ENCODE measurements at places on chromosomes 12 and 14. TPM values are rescaled to one million over a fixed set of nuclear protein-coding genes. Genes with fewer than 3 reads are reported as not detected.

GRCh38 chr12:64666054-64666914, 56.0 kb downstream of the RASSF3 start:
- DNase-seq = no peak

- no peak for DNase-seq
Observed at GRCh38 chr14:92633724-92634123, 114.7 kb downstream of the LGMN start.

DNA sequence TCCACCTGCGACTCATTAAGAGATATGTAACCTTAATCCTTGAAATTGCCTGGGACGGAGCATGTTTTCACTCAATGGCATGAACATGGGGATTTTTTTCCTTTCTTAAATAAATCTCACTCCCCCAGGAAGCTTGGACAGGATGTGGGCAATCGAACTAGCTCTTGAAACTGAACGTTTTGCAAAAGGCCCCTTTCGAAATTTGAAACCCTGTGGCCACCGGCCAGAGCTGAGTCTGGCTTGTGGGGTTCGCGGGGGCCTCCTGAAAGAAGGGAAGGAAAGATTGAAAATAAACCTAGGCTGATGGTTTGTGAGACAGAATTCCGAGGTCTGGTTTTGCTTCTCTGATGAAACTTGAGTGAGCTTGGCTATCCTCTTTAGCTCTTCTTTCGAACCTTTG, 101.4 kb upstream of the RTL1 start:
- DNase-seq = no peak

DNA sequence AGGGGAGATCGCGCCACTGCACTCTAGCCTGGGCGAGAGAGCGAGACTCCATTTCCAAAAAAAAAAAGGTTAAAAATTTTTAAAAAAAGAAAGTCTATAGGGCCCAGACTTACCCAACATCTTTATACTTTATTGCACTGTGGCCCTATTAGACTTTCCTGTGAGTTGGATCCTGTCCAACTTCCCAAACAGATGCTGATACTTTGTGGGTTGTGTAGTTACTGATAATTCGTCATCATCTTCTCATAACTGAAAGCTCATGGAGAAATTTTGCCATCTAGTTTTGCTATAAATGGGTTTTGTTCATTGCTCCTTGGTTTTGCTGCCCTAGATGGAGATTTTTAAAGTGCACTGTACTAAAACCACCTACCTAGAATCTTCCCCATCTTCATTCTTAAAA, 31.1 kb downstream of the APOBEC1 start:
- no peak for DNase-seq

- peak; percentile 83 for DNase-seq
Observed at GRCh38 chr14:20332788-20333493, at the start of gene CCNB1IP1. TSS of gene CCNB1IP1 (minus strand) at chr14:20333279. CDS start at chr14:20316523, 16,756 bp downstream.

GRCh38 chr14:68784226-68784910, 8.5 kb downstream of the ZFP36L1 start:
- peak; percentile 50 for DNase-seq

DNA sequence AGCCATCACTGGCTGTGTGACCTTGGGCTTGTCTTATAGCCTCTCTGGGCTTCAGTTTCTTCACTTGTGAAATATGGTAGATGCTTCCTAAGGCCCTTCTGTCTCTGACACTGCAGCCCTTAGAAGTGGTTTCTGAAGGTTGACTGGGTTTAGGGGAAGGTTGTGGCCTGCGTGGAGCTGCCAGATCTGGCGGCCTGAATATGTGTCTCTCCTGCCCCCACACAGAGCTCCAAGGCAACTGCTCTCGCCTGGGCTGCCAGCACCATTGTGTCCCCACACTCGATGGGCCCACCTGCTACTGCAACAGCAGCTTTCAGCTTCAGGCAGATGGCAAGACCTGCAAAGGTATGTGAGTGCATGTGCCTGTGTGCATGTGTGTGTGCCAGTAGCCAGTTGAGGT, 4.0 kb downstream of the LRP1-AS start:
- no peak for DNase-seq

GRCh38 chr12:44247588-44247987, 411.7 kb downstream of the TMEM117 start:
- no peak for DNase-seq

- no peak for DNase-seq
Observed at GRCh38 chr12:6336079-6336888, 5.6 kb downstream of the TNFRSF1A start.

- DNase-seq = no peak
Observed at GRCh38 chr12:115109863-115110262, 425.9 kb upstream of the TBX3 start.

GRCh38 chr12:32809196-32809595, 53.5 kb upstream of the YARS2 start:
- DNase-seq = no peak

DNA sequence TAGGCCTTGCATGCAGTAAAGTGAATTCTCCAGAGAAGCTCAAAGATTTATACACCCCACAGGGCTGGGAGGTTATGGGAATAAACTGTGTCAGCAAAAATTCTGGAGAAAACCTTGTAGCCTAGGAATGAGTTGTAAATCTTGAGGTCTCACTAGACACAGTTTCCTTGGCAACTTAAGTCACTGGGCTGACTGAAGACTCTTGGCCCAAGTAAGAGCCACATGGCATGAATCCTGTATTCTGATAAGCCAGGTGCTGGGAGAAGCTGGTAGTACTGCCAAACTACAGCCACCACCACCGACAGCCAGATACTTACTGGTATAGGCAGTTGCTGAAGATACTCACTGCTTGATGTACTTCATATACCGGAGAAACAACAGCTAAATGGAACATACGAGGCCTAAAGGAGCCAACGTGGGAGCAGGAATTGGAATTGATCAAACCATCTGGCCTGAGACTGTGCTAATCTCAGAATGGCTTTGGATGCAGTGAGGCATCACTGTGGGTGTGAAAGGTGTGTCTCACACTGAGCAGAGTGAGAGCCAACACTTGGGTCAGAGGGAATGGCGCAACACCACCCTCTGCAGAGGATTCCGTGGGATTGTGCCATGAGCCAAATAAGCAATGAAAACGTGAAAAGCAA, 102.8 kb upstream of the TMCC3 start:
- no peak for DNase-seq

GRCh38 chr14:95520346-95520745, 3.9 kb upstream of the SYNE3 start:
- DNase-seq = peak; percentile 61

DNA sequence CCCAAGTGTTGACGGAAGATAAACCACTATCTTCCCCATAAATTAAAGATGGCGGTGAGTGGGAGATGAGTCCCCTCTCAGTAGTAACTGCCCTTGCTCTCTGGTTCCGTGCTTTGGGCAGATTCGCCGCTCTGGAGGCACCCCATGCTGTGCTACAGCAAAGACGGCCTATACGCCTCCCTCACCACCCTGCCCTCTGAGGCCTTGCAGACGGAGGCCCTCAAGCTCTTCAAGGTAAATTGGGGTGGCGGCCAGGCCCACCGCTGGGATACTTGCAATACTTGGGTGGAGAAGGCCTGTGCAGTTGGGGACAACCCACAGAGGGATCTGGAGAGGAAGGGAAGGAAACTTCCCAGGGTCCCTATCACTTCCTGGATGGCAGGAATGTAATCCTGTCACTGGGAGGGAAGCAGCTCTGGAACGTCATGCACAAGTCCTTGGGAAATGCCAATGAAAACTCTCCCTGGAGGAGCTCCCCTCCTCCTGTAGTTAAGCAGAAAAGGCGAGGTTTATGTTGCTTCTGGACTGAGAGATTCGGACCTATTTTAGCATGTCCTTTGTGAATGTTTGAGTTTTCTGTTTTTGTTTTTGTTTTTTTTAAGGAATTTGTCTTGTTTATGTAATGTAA, 22.8 kb downstream of the PIGH start:
- DNase-seq = no peak

DNA sequence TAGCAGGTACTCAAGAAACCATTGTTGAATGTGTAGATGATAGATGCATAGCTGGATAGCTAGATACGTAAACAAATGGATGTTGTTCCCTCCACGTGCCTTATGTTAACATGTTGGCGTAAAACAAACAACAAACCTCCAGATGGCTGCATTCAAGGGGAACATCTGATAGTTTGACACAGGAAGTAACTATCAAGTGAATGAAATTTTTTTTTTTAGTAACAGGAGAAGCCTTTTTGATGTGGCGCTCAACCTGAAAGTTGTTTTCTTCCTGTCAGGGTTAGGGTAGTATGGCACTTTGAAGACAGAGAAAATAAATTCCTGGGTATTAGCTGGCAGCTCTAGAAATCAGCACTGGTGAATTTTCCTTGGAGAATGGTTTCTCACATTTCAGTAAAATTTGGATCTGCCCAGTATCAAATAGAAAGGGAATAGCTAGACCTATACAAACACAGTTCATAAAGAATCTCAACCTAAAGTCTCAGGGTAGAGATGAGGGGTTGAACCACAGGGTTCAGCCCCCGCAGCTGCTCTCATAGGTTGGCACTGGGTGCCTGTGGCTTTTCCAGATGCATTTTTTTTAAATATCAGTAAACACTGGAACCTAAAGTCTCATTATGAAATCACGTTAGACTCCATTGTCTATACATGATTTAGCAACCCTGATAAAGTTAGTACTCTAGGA, 18.8 kb upstream of the RAP1B start:
- peak; percentile 70 for DNase-seq

DNA sequence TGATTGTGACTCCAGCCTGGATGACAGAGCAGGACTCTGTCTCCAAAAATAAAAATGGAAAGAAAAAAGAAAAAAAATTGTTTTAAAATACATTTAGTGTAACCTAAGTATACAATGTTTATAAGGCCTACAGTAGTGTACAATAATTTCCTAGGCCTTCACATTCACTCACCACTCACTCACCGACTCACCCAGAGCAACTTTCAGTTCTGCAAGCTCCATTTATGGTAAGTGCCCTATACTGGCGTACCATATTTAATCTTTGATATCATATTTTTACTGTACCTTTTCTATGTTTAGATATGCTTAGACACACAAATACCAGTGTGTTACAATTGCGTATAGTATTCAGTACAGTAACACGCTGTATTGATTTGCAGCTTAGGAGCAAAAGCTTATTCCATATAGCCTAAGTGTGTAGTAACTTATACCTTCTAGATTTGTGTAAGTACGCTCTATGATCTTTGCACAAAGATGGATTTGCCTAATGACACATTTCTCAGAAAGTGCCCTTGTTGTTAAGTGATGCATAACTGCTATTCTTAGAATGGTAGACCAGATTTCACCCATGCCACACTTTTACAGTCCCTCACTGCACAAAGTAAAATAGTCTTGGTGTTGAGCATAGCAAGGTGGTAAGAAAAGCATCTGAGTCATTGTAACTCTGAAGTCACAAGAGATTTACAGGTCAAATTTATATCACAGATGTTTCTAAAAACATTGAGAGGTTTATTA, 151.9 kb downstream of the LRRK2 start:
- DNase-seq = no peak

DNA sequence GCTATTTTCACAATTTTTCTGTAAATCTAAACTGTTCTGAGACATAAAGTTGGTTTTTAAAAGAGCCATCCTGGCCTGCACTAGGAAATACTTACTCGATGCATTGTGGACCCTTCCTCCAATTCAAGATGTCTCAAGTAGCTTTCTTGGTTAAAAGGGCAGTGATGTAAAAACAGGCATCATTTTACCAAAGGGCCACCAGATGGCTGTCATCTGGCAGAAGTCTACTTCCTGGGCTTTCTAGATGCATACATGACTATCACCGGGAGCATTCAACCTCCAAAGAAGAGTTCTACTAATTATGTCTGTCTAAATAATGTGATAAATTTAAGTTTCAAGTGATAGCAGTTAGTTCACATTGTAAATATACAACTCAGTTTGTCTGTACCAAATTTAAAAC, 96.8 kb upstream of the FRMD6 start:
- DNase-seq = no peak

GRCh38 chr12:40248034-40248433, 23.2 kb downstream of the LRRK2 start:
- no peak for DNase-seq

DNA sequence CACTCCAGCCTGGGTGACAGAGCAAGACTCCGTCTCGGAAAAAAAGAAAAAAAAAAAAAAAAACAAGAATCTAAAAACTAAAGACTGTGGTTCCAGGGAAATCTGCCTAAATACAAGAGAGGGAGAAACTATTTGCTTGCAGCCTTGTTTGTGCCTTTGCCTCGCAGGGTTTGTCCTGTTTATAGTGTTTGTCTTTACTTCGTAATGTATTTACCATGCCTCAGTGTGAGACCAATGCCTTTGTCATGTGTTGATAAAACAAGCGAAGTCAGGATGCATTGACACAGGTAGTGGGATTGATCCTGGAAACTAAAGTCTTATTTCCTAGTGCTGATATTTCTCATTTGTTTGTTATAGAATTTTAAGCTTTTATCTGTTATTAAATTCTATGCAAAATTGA, 199.0 kb downstream of the EXOC5 start:
- DNase-seq = no peak

DNA sequence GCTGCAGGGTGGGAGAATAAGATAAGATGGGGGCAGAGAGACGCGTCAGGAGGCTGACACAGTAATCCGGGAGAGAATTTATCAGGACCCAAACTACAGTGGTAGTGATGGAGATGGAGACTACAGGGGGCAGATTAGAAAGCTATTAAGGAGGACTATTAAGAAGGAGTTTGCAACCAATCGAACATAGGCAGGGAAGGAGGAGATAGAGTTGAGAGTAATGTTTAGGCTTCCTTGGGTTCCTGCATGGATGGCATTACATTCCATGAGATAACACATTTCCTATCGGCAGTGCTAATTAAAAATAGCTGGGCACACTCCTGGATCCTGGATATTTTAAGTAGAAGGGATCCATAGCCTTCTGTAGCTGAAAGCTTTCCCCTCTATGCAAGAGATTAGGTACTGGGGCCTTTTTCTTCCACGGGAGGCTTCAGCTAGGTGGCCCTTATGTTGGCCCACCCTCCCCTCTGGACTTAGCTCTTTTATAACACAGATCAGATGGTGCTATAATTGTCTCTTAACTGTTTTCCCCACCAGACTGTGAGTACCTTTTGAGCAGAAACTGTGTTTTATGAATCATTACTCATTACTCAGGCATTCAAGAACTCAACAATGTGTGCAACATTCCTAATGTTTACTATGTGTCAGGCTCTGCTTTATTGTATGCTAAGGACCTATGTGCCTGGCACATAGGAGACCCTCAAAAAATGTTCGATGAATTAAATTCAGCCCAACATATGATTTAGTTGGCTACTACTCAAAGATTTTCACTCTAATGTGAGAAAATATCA, 113.0 kb downstream of the RMST start:
- DNase-seq = no peak

GRCh38 chr14:75543253-75543652, 21.0 kb downstream of the BATF start:
- DNase-seq = no peak

Gene A2ML1
- total RNA-seq = not detected

Gene C12orf54
- total RNA-seq = not detected

Gene KRT7
- total RNA-seq = not detected

Gene MYL2
- total RNA-seq = 0.39 TPM

Gene HHIPL1
- not detected for total RNA-seq

Gene CD69
- total RNA-seq = 44.8 TPM

Gene GYS2
- 0.10 TPM for total RNA-seq

Gene RIN3
- 123 TPM for total RNA-seq

All from B cell (primary cell).